Stimulated activated CD4-positive, alpha-beta T cell treated with anti-CD3 and anti-CD28 coated beads, Interleukin-2, amount 100 ng/mL, for 24 hours (primary cell): ENCODE measurements at places on chromosomes 12 and 14.

DNA sequence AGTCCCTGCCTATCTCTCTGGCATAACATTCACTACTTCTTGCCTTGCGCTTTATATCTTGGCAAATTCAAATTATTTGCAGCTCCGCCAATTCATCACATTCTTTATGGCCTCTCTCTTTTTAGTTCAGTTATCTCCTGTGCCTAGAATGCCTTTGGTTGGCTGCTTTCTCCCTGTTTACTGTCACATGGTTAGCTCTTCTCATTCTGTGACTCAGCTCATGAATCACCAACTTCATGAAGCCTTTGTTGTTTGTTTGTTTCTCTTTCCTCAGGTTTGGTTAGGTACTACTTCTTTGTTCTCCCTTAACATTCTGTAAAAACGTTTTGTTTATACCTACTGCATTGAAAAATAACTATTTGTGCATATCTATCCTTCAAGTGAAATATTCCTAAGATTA lies 376.5 kb upstream of the GARIN6 start:
- DNase-seq, result no peak

GRCh38 chr14:79911744-79912143 lies 299.6 kb downstream of the DIO2 start:
- no peak for DNase-seq

- no peak for DNase-seq
Observed at GRCh38 chr12:90801776-90802175, 153.2 kb downstream of the CCER1 start.

DNA sequence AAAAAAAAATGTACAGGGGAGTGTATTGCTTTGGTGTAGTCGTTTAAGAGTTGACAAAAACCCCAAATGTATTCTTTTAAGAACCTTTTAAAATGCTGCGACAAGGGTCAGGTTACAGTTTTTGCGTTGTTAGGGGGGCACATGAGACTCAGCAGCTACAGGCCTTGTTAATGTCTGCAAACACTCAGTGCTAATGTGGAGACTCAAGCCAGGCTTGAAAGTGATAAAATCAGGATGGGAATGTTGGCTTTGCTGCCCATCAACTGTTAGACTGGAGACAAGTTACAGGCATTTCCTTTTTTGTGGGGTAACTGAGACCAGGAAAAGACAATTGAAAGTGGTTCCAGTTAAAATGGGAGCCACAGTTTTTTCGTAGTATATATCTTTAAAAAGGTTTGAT lies 84.8 kb downstream of the PRKCH start:
- DNase-seq, result no peak

DNA sequence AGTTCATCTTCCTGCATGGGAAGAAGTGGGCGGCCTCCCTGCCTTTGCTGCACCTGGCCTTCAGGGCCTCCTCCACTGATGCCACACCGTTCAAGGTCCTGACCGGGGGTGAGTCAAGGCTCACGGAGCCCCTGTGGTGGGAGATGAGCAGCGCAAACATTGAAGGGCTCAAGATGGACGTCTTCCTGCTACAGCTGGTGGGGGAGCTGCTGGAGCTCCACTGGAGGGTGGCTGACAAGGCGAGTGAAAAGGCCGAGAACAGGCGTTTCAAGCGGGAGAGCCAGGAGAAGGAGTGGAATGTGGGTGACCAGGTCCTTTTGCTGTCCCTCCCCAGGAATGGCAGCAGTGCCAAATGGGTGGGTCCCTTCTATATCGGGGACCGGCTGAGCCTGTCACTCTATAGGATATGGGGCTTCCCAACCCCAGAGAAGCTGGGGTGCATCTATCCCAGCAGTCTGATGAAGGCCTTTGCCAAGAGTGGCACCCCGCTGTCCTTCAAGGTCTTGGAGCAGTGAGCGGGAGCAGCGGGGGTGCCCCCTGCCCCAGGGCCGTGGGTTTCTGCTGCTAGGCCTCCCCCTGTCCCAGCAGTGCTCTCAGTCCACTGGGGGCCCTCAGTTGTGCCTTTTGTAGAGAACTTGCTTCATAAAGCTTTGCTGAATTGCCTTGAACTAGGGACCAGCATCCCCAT lies 12.4 kb downstream of the CBLN3 start:
- DNase-seq, result no peak

DNA sequence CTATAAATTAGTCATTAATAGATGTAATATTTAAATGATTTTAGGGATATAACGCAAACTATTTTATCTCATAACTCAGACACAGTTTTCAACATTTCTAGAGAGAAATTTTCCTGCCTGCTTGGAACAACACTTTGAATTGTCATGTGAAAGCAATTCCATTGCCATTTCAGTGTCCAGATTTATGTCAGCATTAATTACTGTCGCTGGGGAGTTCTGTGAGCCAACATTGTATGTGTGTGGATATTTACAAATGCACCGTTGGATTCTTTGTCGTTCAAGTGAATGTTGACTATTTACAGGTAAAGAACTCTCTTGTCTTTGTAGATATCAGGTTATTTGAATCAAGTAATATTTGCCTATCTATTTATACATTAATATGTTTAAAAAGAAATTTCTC lies 465.3 kb upstream of the RGS6 start:
- no peak for DNase-seq

- no peak for DNase-seq
Observed at GRCh38 chr14:103156651-103157378, 33.6 kb downstream of the TNFAIP2 start.

GRCh38 chr12:98154850-98155249 lies 360.5 kb upstream of the TMPO start:
- no peak for DNase-seq

GRCh38 chr12:92625639-92626310 lies 77.0 kb upstream of the PLEKHG7 start:
- no peak for DNase-seq

GRCh38 chr14:61269321-61270083 lies 11.6 kb downstream of the TMEM30B start:
- peak; percentile 80 for DNase-seq

DNA sequence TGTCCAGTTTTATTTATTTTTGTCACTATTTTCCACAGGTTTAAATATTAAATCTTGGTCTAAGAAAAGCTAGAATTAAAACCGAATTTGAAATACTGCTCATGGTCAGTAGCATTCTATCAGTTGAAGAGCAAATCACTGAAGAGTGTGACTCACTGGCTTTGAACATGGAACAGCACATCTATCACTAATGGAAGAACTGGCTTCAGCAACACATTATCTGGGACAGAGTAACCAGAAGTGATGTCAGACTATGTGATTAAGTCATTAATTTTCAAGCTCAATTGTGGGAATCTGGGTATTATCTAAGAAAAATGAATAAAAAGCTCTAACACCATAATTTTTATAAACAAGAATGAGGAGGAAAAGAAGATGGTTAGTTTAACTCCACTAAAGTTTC lies 527.5 kb downstream of the TMTC2 start:
- no peak for DNase-seq

GRCh38 chr14:31560759-31561154 lies 447 bp upstream of the NUBPL start:
- DNase-seq, result no peak

GRCh38 chr12:53005215-53005985 lies 856 bp upstream of the EIF4B start:
- no peak for DNase-seq

DNA sequence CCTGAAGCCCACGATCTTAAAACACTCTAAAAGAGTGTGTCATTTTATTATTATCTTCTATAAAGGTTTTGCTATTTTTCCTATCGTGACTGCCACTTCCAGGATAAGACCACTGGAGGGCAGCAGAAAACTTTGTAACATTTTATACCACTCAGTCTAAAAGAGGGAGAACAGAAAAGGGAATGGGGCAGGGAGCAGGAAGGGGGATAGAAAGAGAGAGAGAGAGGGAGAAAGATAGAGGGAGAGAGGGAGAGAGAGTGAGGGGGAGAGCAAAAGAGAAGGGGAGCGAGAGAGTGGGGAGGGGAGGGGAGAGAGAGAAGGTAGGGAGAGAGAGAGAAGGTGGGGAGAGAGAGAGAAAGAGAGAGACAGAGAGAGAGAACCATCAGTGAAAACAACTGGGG lies 2.0 kb upstream of the ART4 start:
- DNase-seq, result peak; percentile 43

DNA sequence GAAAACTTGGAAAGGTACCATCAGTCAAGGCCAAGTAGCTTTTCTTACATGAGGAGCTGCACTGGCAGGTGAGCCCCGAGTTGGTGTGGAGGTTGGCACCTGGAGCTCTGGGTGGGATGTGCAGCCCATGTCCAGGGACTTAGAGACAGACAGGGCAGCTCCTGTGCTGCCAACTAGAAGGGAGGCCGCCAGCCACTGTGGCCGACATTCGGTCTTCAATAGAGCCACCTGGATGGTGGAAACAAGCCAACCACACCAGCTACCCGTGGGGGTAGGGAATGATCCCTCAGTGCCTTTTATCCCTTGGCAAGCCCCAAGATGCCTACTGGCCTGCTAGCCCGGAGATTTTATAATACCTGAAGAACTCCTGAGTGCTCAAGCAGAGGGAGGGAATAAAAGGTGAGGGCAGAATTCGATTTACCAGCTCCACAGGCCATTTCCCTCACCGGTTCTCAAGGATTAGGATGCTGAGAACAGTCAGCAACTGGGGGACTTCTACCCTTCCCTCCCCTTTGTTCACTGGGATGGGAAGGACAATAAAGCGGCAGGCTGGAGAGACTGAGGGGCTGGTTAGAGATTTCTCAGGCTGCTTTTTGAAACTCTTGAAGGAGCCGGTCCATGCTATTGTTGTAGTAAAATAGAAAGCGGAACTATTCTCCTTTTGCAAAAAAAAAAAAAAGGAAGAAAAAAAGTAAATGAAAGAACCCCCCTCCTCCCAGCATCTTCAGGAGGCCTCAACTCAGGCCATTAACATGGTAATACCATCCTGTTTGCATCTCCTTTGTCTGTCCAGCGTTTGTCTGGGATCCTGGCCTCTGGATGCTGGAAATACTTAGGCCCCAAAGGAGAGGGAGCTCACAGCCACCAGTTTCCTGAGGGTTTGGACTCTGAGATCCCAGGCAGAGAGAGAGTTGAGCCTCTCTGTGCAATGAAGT lies 321.6 kb downstream of the ZFP36L1 start:
- DNase-seq, result no peak

GRCh38 chr14:32808644-32809043 lies 130.0 kb upstream of the NPAS3 start:
- no peak for DNase-seq

- DNase-seq, result no peak
Observed at GRCh38 chr12:96078231-96079135, 43.1 kb upstream of the LTA4H start.

DNA sequence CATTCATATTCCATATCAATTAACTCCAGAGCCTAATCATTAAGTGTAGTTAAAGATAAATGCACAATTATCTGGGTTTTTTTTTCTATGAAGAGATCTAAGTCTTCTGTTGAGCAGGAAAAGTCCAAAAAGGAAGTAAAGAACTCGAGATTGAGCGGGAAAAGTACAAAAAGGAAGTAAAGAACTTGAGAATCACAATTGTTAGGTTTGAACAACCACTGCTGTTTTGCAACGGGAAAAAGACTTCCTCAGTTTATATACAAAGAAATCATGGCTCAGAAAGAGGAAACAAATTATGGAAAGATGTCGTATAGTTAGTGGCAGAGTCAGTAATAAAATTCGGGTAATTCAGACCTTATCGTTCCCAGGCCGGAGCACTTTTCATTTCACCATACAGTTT lies 63.3 kb downstream of the PPP1R12A start:
- no peak for DNase-seq

- DNase-seq, result no peak
Observed at GRCh38 chr12:76449993-76450392, 101.8 kb upstream of the BBS10 start.

DNA sequence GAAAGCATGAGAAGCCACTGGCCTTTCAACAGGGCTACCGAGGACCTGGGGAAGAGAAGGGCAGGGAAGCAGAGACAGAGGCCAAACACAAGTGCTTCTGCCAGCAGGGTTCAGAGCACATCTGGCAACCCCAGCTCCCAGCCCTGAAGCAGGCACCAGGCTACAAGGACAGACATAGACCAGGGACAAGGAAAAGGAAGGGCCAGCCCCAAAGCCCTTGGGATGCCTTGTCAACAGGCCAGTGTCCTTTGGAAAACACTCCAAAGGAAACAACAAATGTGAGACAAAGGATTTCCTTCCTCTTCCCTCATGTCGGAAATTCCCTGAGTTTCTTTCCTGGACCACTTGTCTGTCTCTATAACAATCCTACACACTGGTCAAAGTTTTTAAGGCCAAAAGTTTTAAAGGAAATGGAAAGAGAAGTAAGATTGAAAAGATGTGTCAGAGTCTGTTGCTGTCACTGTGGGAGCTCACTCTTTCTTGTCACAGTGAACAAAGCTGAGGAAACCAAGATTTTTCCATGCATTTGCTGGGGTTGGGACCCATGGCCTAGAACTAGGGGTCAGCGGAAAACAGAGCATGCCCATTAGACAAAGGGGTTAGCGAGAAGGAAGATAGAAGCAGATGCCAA lies 59.4 kb downstream of the TTC9 start:
- DNase-seq, result no peak

DNA sequence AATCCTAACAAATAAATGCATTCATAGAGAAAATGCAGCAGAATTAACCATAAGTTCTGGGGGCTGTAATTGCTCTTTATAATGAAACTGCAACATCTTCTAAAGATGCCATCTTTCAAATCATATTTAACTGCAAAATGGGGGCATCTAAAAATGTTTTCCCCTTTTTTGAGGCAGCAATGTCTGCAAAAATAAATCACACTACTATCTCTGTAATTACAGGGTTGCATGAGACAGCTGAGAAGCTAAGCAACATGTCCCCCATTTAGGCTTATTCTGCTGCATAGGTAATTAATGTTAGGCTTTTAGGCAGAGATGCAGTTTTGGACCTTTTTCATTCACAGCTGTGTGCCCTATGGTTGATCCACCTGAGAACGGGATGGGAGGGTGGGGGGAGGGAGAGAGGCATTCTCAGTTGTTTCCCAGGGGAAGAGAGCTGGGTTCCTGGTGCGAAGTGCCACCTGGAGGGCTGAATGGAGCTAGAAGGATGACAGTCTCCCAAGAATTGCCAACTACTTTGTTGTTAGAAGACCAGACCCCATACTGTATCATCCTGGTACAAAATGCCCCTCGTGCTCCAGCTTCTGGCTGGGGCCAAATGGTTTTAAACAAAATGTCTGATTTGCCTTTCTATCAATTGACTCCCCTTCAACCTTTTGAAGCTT lies 154.2 kb downstream of the APAF1 start:
- no peak for DNase-seq

DNA sequence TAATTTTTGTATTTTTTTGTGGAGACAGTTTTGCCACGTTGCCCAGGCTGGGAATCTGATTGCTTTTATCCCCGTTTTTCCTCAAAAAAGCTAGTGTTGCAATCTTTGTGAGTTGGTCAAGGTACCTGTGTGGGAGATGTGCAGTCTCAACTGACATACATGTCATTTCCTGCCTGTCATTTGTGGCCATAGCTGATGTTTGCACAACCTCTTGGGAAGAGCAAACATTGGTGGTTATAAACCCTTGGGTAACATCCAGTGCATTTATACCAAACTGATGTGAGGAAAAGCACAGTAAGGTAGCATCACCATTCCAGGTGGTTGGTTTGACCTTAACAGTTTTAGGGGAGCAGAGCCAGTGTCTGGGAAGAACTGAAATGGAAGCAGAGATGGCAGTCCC lies 54.7 kb downstream of the ATG14 start:
- no peak for DNase-seq

- DNase-seq, result no peak
Observed at GRCh38 chr14:28770630-28771029, 4.0 kb downstream of the FOXG1 start.

- DNase-seq, result peak; percentile 80
Observed at GRCh38 chr12:106303202-106303820, 778 bp downstream of the TCP11L2 start.

- DNase-seq, result no peak
Observed at GRCh38 chr12:85457016-85457415, 177.0 kb downstream of the ALX1 start.
